ENCODE measurements at places on chromosomes 12 and 14.

- no peak for DNase-seq
Measured at GRCh38 chr14:43141636-43142191, 1365.4 kb downstream of the FSCB start.

DNA sequence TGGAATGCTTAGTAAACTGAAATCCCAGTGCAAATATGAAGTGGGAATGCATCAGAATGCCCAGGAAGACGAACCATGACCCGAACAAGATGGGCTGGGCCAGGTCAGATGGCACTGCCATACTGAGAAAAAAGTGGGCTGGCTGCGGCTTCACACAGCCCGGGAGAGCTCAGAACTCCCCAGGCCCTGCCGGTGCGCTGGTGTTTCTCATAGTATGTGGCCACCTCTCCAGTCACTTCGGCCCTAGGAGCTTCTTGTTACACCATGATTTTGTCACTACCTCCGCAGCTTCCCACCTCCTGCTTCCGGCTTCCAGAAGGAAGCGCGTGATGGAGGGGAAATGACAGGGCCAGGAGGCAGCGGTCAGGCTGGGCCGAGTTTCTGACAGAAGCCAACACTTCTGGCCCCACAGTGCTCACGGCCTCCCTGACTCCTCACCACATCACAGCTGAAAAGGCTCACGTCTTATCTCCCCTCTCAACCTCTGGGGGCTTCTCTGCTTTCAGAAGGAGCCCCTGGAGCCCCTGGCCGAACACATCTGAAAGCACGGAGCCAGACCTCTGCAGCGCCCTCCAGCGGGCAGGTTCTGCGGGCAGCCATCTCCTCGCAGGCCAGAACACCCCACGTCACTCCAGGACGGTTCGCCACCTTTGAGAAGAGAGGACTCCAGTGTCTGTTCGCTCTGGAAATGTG is 30.7 kb downstream of the DAD1 start:
- DNase-seq, result no peak

DNA sequence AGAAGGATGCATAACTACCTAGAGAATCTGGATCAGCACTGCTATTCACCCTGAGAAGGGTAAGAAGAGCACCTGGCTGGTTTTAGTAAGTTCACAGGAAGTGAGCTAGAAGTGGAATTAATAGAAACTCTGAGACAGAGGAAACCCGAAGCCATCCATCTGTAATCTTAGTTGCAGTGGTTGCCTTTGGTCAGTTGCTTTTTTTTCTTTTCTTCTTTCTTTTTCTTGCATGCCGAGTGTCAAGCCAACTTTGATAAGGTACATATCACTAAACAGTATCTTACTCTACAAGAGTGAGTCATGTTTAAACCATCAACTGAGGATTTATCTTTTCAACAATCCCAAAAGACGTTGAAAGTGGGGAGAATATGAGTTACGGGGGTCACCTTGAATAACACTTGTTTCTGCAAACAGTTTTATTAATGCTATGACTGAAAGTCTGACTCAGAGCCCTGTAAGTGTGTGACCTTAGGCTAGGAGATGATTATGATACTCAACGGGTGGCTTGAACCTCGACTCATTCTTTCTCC is 26.7 kb downstream of the C12orf75 start:
- no peak for DNase-seq

DNA sequence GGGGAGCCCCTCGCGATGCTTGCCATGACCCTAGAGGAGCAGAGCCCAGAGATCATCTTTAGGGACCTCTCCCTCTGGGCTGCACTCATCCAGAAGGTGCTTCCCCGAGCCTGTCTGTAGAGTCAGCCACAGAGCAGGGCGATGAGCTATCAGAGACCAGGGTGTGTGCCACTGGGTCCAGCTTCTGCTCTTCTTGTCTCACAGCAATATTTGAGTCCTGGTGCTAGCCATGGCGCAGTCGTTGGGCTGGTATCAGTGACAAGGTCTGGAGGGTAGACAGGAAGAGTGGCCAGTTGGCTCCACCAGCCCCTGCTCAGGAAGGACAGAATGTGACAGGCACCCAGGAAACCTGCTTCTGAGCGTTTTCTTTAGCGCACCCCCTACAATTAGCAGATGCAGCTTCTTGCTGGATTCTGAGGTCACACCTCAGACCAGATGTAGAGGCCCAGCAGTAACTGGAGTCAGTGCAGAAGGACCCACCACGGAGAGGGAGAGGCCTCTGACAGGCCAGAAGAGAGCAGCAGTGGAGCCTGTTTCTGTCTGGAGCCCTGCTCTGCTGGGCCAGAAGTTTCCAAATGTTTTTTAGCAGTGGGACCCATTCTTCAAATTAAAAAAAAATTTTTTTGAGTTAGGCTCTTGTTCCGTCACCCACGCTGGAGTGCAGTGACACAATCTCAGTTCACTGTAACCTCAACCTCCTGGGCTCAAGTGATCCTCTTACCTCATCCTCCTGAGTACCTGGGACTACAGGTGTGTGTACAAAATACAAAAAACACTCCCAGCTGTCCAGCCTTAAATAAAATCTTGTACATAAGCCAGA is 23.7 kb downstream of the ANKRD9 start:
- no peak for DNase-seq

- DNase-seq, result no peak
Measured at GRCh38 chr12:59927032-59927431, 331.2 kb downstream of the SLC16A7 start.

GRCh38 chr14:71388336-71388735 is 481.1 kb downstream of the PCNX1 start:
- DNase-seq, result no peak

DNA sequence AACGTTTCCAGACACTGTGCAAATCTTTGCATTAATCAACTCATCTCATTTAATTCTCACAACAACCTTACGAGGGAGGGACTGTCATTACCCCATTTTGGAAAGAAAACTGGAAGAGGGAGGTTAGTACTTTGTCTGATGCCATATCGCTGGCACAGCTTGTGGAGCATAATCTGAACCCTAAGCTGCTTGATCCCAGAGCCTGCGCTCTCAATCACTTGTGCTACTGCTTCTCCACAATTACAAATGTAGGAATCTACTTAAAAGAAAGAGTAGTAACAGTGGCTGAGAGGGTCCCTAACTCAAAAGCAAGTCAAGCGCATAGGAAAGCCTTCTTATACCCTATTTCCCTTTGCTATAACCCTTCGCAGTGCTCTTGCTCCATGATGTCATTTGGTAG is 3.2 kb downstream of the EFS start:
- no peak for DNase-seq

- DNase-seq, result no peak
Measured at GRCh38 chr12:114691763-114692185, 7.8 kb upstream of the TBX3 start.

- no peak for DNase-seq
Measured at GRCh38 chr12:5374713-5375112, 57.2 kb upstream of the NTF3 start.

DNA sequence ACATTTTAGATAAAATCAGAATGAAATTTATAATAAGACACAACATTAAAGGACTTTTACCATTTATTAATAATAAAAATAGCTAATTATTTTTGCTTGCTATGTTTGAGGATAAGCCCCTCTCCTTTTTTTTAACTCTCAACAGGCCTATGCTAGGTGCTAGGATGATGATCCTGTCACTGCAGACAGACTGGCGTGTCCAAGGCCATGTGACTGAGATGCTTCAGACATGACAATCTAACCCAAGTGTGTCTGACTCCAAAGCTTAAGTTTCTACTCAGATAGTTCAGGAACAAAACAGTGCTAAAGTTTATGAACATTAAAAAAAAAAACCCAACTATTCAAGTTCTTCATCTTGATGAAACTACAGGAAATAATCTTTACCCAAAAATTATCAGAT is 29.8 kb downstream of the PPP1R13B start:
- no peak for DNase-seq

DNA sequence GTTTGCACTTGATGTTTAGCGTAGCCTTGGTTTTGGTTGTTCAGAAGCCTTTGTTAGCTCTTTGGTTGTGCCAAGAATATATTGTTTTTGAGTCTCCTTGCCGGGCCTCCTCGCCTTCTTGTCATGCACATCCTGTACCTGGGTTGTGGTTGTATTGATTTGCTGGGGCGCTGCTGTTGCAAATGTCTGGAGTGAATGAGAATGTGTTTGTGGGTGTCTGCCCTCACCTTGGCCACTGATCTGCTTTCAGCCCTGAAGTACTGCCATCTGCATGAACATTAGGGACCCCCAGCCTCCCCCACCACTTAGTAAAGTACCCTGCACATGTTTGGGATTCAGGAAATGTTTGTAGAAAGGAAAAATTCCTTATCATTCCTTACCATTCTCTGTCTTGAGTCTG is 16.5 kb downstream of the PRKCH start:
- DNase-seq, result no peak

DNA sequence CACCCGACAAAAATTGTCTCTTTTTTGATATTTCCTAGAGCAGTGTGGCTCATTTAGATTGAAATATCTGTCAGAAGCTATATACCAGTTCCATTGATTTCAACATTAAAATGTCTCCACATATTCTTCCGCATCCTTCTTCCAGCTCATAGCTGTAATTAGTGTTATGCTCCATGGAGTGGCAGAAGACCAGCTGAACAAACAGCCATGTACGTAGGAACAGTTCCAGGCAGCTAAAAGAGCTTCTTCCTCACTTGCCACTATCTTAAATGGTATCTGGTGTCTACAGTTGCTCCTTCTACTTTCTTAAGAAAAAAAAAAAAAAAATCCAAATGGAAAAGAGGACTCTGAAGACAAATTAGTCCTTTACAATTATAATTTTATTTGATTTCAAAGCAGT is 848.0 kb downstream of the DIO2 start:
- DNase-seq, result no peak

DNA sequence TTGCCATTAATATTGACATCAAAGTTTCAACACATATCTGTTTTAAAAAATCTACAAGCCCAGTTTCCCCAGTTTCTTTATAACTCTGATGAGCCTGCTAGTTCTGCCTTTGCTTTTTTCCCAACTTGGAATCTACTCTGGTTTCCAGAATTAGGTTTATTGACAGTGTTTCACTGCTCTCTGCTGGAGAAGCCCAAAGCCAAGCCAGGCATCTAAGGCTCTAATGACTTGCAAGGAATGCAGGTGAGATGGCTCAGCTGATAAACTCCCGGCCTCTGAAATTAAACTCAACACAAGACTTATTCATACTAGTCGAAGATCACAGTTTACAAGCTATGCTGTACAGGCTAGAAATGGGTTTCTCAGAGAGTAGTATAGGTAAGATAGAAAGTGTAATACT is 54.3 kb downstream of the HMGA2 start:
- DNase-seq, result no peak

DNA sequence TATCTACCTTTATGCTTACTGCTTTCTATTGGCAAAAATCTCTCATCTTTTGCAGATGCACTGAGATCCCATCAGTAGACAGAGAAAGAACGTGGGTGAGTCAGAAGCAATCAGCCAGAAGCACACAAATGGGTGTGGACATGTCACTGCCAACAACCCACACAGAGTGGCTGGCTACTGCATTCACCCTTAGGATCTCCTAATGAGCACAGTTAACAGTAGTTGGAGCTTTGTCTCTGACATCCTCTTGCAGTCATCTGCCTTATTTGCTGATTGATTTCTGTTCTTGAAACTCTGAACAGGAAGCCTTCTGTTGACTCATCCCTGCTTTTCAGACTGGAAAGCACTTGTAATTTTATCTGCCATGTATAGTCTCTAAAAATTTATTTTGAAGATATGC is 117.2 kb downstream of the RGS6 start:
- no peak for DNase-seq

DNA sequence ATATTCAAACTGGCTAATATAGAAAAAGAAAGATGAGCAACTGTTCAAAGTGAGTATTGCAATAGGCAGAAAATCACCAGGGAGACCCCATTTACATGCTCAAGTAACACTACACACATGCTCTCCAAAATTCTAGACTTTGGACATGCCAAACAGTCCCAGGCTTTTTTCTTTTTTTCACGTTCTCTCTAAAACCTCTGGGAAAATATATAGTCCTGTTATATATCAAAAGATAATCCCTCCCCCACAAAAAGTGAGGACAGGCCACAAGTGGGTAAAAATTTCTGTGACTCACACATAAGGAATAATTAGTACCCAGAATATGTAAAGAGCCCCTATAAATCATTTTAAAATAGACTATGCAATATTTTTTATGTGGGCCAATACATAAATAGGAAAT is 55.2 kb downstream of the EFCAB11 start:
- DNase-seq, result no peak

- DNase-seq, result no peak
Measured at GRCh38 chr14:68981139-68981538, 2.0 kb upstream of the ACTN1 start.

GRCh38 chr14:46490238-46490685 is 161.3 kb downstream of the RPL10L start:
- DNase-seq, result no peak

DNA sequence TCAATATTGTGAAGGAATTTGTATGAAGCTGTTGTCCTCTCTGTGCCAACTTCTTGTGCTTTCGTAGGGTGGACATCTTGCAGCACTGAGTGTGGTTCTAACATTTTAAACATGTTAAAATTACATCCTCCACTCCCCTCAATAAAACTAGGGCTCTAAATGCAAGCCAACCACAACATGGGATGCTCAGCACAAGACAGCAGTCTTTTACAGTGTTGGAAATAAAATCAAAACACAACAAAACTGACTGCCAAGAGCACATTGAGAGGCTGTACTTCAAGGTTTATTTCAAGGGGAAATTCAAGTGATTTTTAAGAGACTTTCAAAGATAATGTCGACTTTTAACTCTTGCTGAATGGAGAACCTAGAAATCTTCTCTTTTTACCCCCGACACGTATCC is 396.9 kb downstream of the TMTC2 start:
- DNase-seq, result no peak

DNA sequence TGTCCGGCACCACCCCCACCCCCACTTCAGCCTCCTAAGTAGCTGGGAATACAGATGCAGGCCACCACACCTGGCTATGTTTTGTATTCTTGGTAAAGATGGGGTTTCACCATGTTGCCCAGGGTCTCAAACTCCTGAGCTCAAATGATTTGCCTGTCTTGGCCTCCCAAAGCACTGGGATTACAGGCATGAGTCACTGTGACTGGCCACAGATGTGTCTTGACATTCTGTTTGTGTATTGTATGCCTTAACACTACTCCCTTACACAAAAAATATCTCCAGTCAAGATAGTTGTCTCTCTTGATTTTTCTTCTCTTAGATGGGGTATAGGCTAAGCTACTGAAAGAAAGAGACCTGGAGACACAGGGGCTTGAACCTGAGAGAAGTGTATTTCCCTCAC is 17.6 kb downstream of the CLEC14A start:
- DNase-seq, result no peak

- DNase-seq, result no peak
Measured at GRCh38 chr14:37816135-37816534, 220.7 kb downstream of the TTC6 start.

GRCh38 chr14:63852271-63852816 is 460 bp upstream of the SYNE2 start:
- no peak for DNase-seq

DNA sequence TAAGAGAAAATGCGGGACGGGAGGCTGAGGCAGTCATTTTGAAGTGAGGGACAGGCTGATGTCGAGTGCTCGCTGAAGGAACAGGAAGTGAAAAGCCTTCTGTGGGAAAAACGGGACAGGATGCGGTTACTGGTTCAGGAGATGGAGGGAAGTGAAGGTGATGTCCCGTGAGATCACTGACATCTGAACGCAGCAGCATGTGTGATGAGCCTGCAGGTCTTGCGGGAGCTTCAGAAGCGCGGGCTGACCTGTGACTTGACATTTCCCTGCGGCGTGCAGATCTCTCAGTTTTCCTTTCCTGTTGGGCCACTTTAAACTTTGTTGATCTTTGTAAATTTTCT is 77.8 kb downstream of the DDX51 start:
- peak; percentile 3 for DNase-seq

- DNase-seq, result no peak
Measured at GRCh38 chr14:68906439-68906838, 72.7 kb downstream of the ACTN1 start.

Measured in stimulated activated CD8-positive, alpha-beta memory T cell treated with anti-CD3 and anti-CD28 coated beads, Interleukin-7, amount 100 ng/mL, for 24 hours (primary cell).